GM04503 (cell line): ENCODE measurements at places on chromosomes 1 and 21.

DNA sequence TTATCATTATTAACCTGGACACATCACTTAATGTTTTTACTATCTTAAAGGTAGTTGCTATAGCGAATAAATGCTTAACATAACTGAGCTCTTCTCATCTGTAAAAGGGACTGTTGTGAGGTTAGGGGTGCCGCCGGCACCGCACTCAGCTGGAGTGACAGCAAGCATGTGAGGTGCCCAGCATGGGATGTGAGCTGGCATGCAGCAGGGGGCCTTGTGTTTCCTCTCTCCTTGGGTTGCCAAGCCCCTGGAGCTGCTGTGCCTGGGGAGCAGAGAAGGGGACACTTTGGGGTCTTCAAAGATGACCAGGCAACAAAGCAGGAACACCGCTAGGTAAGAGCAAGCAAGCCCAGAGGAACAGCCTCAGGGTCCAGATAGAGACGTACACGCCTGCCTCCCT lies 2.1 kb upstream of the ZC3H12A start:
- DNase-seq, result no peak

DNA sequence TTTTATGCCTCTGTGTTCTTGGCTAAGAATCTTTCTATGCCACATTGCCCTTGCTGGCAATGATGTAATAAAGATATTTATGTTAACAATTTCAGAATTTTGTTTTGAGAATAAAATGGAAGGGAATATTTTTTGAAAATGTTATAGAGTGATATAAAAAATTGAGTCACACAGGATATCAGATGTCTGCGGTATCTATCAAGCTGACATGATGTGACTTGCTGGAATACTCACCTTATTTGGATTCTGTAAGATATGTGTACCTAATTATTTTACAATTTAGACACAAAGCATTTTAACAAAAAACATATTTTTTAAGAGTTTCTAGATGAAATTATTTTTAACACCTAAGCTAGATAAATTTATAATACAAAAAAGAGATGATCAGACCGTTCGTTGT lies 660.0 kb upstream of the B3GALT2 start:
- DNase-seq, result no peak

DNA sequence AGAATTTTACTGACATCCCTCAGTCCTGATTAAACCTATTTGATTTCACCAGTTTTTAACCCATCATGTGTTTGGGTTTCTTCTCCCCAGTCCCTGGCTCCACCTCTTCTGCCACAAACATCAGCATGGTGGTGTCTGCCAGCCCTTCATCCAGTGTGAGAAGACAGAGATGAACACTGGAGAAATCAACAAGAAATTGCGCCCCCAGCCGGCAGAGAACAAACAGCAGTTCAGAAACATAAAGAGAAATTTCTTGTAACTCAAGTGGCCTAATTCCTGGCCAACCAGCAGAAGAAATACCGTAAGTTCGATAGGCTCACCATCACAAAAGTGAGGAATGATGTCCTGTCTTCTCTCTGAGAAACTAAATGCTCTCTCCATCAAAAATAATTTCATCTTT lies 18.3 kb downstream of the S100A11 start:
- DNase-seq, result no peak

GRCh38 chr1:41609166-41609883 lies 124.8 kb upstream of the EDN2 start:
- no peak for DNase-seq

- DNase-seq, result no peak
These were observed 41.4 kb downstream of the MRPL37 start for GRCh38 chr1:54241364-54241763.

DNA sequence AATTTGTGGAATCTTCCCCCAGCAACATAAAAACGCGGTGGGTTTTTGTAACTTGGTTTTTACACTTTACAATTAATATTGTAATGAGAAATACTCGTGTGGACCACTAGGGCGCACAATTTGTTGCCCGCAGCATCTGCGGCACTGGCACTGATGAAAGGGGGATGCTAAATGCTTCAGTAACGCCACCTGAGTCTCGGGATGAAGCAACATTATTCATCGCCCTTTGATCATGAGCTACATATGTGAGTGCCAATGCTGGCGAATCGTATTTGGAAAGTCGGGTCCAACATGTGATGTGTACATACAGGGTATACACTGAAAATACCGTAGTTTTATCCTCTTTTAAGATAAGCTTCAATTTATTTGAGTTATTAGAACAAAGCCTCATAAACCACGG lies 34.2 kb upstream of the COX20 start:
- DNase-seq, result no peak

DNA sequence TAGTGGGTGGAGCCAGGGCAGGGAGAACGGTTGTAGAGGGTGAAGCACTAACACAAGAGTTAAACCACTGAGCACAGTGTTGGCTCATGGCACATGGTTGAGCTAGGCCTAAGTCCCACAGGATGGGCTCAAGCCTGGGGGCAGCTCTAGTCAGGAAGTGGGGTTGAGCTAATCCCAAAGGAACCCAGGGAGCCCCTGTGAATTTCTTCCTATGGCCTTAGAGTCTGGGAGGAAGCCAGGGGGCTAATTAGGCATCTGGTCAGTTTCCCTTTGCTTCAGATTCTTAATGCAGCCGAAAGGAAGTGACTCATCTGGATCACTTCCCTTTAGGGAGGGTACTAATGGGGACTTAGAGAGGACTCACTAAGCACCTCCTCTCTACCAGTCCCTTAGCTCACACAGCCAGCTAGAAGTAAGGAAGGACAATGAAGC lies 10.1 kb downstream of the CFAP45 start:
- DNase-seq, result peak; percentile 90

GRCh38 chr21:44980562-44981489 lies 41.0 kb downstream of the SLX9 start:
- DNase-seq, result no peak

GRCh38 chr1:110576441-110576840 lies 29.7 kb downstream of the KCNA2 start:
- DNase-seq, result no peak

DNA sequence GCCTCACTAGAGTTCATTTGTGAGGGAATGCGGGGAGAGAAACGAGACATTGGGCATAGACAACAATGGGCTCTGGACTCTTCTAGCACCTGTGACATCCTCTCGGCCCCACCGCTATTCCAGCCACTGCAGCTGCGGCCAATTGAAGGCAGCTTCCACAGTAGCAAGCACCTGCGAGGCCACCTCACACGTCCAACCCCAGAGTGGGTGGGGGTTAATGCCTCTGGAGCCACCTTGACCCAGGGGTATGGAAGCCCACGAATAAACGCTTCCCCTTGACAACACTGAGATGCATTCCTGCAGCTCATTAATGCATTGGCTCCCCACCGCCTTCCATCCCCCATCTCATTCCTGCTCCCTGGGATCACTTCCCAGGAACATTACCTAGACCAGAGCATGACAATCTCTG lies 104.4 kb downstream of the GLIS1 start:
- DNase-seq, result no peak

GRCh38 chr21:22536509-22536908 lies 1538.3 kb downstream of the NCAM2 start:
- DNase-seq, result no peak

GRCh38 chr21:28604946-28605537 lies 387.6 kb downstream of the LTN1 start:
- no peak for DNase-seq

DNA sequence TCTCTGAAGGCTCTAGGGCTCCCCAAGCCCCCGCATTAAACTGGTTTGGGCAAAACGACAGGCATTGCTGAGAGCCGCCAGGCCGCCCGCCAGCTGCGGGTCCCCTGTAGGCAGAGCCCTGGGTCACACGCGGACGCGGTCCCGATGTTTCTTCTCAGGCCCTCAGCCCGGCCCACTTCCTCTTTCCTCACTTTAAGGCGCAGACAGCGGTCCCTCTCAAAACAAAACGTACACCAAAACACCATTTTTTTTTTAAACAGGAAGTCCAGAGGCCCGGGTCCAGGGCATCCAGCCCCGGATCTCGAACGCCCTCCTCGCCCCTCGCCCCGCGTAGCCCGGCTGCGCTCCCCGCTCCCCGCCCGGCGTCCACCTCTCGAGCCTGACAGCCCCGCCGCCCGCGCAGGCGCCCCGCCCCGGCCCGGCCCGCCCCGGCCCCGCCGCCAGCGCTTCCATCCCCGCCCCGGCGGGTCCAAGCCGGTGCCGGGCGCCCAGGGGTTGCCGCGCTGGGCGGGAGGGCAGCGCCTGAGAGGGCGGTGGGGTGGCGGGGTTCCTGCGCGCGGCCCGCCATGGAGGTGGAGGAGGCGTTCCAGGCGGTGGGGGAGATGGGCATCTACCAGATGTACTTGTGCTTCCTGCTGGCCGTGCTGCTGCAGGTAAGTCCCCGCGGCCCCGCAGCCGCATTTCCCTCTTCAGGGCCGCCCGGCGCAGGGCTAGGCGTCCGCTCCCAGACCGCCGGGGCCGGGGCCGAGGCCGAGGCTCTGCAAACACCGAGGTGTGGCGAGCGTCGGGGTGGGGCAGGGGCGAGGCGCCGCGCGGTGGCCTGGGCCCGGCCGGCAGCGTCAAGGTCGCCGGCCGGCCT lies at the start of gene SLC22A15:
Gene SLC22A15 (plus strand): TSS at position 452 of the 859 bp plus-strand sequence. CDS start 115 bp downstream, at position 567.
- DNase-seq, result no peak

DNA sequence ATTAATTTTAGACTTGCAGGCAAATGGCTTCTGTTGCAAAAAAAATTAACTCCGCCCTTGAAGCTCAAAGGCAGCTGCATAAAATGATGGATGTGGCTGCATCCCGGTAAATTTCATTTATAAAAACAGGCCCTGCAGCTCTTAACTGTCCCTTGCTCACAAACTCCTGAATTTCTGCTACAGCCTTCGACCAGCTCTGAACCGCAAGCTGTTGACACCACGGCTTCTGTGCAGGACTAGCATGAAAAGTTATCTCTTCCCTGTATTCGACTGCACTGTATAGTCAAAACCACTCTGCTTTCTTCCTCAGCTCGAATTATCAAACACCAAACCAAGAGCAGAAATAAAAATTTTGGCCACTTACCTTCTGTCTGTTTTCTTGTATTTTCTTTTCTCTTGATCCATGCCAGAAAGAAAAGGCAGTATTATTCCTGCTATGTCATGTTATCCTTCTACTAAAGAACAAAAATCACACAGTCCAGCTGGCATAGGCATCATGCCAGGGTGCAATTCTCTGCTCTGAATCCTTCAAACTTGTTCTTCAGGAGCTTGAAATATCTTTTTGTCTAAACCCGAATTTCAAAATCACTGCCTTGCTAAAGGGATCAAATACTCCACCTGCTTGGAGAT lies 195.5 kb upstream of the NCAM2 start:
- no peak for DNase-seq

DNA sequence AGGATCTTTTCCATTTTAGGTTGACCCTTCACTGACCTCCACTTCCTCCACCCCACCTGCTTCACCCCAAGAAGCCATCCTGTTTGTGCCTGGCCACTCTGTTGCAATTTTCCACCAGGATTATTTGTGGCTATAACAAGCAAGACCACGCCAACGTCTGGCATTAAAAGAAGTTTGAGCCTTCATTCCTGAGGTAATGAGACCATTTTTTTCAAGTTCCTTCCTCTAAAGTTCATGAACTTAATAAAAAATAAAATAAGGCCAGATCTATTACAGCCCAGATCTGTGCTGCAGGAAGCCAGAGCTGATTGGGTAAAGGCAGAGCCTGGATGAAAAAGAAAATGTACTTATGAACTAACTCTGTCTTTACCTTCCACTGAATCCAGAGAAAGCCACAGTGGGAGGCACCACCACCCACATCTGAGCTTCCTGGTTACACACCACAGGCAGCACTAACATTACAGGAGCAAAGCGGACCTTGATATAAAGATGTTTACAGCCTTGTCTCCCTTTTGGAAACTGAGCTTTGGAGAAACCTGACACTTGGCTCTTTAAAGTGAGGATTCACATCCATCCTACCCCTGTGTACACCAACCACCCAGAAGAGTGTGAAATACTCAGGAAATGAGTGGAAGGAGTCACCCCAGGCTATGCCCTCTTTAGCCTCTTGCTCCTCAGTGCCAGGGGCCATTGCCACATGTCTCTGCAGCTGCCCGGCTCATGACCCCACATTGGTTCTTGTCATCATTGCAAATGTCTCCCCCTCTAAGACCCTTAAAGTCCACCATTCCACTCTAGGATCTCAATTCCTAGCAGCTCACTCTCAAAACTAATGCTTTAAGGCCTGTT lies 293.6 kb downstream of the PLPP3 start:
- DNase-seq, result peak; percentile 61

DNA sequence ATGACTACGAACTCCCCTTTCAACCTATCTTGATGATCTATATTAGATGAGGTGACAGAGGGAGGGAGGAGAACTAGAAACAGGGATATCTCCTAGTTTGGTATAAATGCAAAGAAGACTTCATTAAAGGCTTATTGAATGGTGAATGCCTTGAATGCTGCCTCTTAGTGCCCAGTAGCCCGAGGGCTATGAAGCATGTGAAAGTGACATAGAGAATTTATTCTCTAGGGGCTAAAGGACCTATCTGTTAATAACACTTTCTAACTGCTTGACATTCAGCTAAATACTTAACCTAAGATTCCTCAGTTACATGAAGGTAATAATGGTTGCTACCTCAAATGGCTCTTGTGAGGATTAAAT lies 764.1 kb downstream of the LTN1 start:
- DNase-seq, result no peak

GRCh38 chr1:25062621-25063255 lies 132.7 kb upstream of the RUNX3 start:
- no peak for DNase-seq

GRCh38 chr1:83997631-83998030 lies 1.3 kb downstream of the TTLL7 start:
- DNase-seq, result no peak

DNA sequence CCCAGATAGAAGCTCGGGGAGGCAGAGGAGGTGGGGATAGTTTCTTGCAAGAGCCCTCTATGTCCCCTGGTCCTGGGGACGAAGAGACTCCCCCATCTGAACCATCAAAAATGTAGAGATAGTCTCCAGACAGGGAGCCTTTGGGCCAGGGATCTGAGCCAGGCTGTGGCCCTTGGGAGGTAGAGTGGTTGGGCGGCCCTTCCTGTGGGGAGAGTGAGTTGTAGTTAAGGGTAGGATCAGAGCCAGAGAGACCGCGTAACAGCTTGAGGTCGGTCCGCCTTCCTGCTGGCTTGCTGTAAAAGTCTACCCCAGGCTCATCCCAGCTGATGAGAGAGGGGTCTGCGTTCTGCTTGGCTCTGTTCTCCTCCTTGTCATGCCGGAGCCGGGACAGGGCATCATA lies 25.3 kb downstream of the PIK3C2B start:
- DNase-seq, result no peak
